ENCODE measurements at places on chromosomes 7 and 10.

- no peak for DNase-seq
Observed at GRCh38 chr7:13198727-13199126, 511.3 kb downstream of the ARL4A start.

GRCh38 chr7:88669913-88670312 is 89.6 kb upstream of the ZNF804B start:
- DNase-seq: no peak

DNA sequence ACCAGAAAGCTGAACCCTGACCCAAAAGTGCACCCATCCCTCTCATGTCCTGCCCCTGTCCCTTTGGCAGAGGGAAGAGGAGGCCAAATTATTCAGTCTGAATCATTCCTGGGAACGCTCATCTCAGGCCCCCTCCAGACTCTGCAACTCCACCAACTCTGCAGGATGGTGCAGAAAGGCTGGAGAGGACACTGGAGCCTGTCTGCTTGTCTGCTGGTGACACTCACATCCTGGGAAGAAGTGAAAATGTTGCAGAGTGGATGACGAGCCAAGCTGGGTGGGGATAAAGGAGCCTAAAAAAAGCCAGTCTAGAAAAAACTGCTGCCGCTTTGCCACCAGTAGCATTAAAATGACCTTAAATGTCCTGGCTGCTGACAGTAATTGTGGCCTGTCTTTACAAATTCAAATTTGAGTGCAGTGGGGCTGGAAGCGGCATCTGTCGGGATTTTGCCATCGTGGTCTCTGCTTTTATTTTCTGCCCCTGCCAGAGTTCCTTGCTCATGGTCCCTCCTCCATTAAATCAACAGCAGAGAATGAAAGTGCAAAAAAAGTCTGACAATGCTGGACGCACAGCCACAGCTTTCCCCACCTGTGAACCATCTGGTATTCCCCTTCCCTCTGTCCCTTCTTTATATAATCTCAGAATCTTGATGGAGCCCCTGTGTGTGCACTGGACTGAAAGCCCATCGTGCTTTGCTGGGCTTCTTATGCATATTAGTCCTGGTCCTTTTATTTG is 63.9 kb downstream of the STK17A start:
- DNase-seq: no peak

DNA sequence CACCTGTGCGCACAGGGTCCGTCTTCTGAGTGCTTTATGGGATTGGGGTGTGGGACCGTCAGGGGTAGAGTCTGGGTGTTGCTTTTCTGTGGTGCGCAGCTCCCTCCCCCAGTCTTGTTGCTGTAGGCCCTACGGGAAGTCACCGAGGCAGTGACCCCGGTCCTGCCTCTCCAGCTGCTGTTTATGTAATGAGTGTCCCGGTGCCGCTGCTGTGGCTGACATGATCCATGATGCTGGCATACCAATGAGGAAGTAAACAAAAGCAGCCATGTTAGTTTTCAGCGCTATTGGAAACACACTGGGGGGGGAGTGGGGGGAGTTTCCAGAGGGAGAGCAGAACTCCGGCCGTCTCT is 1.1 kb downstream of the TRIM8 start:
- peak; percentile 71 for DNase-seq

GRCh38 chr7:118586248-118586647 is 361.7 kb downstream of the ANKRD7 start:
- DNase-seq: no peak

All from ACHN (cell line).